Stimulated activated CD8-positive, alpha-beta memory T cell treated with anti-CD3 and anti-CD28 coated beads, Interleukin-7, amount 100 ng/mL, for 48 hours (primary cell): ENCODE measurements at places on chromosomes 7 and 10.

DNA sequence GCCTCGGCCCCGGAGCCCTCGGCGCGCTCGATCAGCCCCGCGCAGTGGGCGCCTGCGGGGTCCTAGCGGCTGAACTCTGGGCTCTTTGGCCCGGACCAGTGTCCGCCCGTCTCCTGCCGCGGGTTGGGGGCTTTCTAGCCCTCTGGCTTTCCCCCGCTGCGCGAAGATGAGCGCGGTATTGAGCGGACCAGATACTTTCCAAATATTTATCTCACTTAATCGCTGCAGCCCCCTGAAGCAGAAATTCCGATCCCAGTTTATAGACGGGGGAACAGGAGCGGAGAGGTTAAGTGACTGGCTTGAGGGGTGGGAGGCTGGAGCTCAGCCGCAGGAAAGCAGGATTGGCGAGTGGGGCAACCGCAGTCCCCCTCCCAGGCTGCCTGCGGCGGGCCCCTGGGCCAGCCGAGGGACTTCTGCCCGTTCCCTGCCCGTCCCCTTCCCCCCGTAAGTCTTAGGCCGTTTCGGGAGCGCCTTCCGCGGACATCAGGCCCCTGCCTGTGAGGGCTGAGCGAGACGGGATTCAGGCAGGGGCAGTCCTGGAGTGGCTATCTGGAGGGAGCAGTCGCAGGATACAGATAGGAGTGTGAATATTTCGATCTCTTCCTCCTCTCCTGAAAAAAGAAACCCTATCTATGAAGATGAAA lies 565 bp downstream of the STRIP2 start:
- no peak for DNase-seq

- no peak for DNase-seq
These were observed 8.7 kb downstream of the ZNF365 start for GRCh38 chr10:62382831-62383230.

DNA sequence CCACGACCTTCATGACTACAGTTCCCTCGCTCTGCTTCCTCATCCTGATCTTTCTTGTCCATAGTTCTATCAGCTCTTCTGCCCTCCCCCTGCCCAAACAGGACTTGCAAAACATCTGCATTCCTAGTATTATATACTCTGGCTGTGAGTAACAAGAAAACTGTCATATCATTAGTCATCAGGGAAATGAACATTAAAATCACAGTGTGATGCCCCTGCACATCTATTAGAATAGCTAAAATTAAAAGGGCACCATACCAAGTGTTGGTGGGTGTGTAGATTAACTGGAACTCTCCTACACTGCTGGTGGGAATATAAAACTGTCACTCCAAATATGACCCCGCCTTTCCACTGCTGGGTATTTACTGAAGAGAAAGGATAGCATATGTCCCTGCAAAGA lies 141.8 kb downstream of the C7orf25 start:
- DNase-seq = no peak

- no peak for DNase-seq
These were observed 974.4 kb downstream of the NXPH1 start for GRCh38 chr7:9407816-9408215.

DNA sequence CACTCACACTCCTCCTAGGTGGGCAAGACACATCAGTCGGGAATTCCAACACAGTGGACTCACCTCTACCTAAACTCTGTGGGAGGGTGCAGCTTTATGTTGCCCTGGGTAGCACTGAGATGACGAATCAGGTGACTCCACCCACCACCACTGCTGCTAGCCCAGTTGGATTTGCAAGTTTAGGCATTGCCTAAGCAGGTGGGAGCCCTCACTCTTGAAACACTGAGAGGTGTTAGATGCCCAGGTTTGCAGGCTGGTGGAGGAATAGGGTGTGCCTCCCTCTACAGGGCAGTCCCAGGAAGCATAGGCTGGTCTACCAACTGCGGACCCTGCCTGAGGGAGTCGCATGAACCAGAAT lies 708.9 kb downstream of the POM121L12 start:
- no peak for DNase-seq

GRCh38 chr10:93096901-93097300 lies 23.2 kb downstream of the CYP26A1 start:
- no peak for DNase-seq

DNA sequence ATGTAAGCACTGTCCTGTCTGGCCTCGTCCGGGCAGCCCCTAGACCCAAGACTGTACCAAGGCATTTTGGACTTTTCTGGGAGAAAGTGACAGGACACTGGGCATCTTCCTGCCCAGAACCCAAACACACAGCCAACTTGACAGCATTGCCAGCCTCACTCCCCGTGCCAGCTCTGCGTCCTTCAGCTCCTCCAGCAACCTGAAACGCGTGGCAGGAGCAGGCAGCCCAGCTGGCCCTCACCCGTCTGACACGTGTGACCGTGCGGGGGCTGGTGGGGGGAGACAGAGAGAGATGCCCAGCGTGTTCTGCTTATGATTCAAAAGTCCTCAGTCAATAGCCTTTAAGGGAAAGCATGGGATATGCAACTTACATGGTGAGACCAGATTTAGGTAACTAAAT lies 50.3 kb upstream of the SLC29A3 start:
- no peak for DNase-seq

GRCh38 chr7:153887749-153888569 lies 164.2 kb upstream of the DPP6 start:
- no peak for DNase-seq

GRCh38 chr10:12533151-12533550 lies 183.8 kb downstream of the CAMK1D start:
- DNase-seq = no peak

DNA sequence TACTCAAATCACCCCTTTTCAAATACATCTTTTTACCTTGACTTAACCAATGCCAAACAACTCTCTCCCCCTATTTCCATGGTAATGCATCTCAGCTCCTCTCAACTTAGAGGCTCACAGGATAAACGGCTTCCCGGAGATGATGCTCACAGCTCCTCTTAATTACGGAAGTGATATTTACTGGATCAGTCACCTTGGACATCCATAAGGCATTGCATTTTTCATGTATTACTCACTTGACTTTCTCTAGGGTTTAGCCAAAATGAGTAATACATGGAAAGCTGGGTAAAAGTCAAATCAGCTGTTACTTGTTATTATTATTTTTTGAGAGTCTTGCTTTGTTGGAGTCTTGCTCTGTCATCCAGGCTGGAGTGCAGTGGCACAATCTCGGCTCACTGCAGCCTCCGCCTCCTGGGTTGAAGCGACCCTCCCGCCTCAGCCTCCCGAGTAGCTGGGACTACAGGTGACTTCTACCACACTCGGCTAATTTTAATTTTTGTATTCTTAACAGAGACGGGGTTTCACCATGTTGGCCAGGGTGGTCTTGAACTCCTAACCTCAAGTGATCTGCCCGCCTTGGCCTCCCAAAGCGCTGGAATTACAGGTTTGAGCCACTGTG lies 73.3 kb upstream of the RHEB start:
- no peak for DNase-seq

GRCh38 chr10:48215486-48216203 lies 58.9 kb downstream of the FRMPD2 start:
- DNase-seq = peak; percentile 5

DNA sequence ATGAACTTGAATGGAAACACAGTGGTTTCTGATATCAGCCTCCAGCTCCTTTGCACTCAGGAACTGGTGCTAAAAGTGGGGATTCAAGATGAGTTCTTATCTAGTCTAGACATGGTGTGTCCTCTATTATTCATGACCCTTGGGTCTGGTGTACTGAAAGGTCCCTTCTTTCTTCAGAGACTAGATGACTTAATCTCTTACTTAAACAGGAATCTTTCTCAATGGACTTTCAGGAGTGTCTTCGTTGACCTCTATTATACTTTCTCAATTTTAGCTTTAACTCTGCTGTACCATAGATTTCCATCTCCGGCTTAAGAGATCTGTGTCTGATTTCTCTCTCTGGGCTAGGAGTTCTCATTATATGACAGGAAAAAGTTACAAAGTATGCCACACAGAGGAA lies 83.5 kb upstream of the INHBA start:
- no peak for DNase-seq

GRCh38 chr7:52026140-52026539 lies 709.5 kb upstream of the COBL start:
- DNase-seq = no peak

DNA sequence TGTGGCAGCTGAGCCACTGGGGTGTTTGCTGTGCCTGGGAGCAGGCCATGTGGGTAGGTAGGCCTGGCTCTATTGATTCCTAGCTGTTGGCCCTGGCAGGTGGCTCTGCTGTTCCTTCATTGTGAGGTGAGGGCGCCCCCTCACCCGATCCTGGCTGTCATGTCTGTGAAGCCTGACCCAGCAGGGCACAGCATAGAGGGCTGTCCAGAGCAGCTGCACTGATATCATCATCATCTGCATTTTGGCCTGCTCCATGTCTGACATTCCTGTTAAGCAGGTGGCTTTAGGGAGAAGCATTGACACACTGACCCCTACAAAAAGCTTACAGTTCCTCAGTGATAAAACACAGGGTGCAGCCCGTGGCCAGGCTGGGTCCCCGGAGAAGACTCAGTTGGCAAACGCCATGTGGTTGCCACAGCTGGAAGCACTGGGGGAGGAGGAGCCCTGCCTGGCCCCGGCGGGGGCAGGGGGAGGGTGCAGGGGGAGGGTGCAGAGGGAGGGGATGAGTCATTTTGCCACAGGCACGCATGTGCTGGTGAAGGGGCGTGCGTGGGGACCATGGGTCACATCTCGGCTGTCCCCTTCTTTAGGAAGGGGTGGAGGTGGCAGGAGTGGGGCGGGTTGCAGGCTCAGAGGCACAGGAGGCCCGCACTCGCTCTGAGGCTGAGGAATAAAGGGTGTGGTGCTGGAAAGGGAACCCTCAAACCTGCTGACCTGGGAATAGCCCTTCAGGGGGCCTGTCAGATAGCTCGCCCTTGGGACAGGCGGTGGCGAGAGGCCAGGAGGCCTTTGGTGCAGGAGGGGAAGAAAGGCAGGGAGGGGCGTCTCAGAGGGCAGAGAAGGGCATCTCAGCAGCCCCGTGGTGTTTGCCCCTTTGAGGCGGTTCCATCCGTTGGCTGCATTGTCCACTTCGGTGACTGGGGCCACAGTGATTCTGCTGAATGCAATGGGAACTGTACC lies 31.6 kb downstream of the IKZF1 start:
- peak; percentile 80 for DNase-seq

GRCh38 chr7:134782121-134782623 lies 2.7 kb downstream of the CALD1 start:
- DNase-seq = no peak

DNA sequence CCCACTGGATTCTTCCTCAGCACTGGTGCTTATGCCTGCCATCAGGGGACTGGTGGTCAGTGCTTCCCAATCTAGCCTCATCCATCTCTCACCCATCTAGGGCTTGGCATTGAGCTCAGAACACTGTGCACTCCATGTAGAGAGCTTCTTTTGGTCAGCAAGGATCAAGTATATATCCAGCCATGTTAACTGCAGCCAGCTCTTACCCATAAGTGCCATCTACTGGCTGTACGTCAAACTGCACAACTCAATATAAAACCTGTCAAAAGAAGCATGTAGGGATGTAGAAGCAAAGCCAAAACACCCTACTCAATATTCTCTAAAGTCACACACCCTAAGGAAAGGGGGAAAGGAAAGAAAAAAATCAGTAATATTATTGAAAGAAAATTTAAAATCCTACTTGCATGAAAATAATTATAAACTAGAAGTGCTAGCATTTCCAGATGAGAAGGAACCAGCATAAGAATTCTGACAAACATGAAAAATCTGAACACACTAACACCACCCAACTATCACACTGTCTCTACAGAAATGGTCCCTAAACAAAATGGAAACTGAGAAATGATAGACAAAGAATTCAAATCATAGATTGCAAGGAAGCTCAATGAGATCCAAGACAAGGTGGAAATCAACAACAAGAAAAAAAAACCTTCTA lies 531.1 kb upstream of the STEAP1 start:
- no peak for DNase-seq

DNA sequence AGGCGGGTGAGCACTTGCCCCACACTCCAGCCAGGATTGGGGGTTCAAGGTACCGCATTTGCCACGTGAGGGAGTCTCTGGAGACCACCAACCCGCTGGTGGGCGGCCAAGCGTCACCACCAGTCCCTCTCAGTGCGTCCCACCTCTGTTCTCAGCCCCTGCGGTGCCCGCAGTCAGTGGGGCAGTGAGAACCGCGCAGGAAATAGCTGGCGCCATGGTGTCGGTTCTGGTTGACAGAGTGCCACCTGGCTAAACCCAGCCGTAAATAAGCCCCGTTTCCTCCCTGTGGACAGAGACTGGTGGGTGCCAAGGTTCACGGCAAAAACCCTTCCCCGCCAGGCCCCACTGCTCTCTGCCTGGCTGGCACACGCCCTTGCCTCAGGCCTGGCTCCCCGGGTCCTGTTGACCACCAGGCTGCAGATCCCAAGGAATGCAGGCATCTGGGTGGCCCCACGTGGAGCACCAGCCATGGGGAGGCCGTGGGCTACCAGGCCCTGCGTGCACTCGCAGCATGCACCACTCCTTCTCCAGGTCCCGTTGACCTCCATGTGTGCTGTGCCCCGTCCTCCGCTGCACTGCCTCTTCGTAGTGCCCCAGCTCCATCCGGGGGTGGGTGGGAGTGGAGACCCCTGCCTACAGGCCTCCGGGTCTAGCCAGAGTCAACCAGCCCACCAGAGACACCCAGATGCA lies 140.0 kb downstream of the LHPP start:
- no peak for DNase-seq

DNA sequence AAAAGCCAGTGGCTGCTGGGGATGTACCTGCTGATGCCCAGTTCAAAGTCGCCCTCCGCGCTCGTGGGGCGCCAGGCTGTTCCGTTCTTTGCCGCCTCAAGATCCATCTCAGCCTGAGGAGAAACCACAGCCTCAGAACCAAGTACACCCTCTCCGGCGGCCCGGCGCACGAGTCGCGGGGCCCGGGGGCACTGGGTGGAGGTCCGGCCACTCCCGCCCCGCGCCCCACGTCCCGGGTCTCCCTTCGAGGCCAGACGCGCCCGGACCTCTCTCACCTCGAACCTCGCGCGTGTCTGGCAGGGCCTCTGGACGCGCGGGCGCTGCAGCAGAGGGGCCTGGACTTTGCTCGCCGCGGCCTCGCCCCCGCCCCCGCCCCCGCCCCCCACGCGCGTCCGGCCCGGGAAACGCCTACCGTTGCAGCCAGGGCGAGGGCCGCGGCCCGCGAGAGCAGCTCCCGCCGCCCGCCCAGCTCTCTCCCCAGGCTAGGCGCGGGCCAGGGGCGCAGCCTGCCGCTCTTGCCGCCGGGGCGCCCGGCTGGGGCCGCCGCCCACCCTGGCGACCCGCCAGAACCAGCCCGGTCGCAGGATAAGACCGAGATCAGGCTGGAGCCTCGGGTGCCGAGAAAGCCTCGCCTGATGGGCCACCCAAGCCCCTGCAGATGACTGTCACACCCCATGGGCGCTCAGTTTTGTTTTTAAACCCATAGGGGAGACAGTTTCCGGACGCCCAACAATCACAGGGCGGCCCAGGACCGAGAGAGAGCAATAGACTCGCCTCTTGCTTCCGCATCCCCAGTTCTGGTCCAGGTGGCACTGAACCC lies at the start of gene ABCB4:
Gene ABCB4 (minus strand): TSS at position 322 of the 820 bp plus-strand sequence. CDS start 215 bp downstream, at position 107.
- DNase-seq = no peak

GRCh38 chr7:37031571-37032257 lies 307.4 kb upstream of the AOAH start:
- DNase-seq = peak; percentile 2

DNA sequence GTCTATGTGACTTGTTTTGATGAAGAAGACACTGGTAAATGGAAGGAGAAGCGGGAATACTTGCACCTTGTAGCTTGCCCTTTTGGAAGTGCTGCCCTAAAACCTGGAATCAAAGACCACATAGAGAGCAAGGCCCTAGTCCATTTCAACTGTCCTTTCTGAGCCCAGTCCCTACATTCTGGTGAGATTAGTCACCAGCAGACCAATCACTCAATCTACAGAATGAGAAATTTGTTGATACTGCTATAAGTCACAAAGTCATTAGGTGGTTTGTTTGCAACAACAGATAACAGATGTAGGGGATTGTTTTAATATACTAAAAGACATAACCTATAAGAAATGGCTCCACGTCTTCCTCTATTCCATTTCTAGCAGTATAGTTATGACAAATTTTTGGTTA lies 33.6 kb downstream of the WASL start:
- DNase-seq = no peak
